HL-60 (cell line): ENCODE measurements at places on chromosomes 1 and 21.

DNA sequence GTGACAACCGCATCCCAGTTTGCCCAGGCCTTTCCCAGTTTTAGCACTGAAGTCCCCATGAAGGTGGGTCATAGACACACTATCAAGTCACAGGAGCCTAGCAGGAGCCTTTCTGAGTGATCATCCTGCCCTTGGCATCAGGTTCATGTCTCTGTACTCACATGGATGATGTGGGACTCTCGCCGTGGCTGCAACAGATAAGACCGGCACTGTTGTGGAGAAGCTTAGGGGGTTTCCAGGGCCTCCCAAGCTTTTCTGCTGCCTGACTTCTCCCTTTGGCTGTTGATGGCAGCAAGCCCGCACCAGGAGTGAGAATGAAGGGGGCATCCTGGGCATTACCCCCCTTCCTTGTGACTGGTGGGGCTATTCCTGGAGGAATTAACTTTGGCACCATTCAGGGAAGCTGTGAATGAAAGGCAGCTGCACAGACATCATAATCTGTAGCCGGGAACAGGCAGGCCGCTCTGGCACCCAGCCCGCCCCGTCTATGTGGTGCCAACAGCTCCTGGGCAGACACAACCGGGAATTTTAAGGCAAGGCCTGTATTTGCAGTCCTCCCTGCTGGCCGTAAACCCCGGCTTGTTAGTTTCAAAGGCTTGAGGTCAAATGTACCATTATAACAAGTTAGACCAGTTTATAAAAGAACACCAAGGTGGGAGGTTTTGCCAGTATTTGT is 148.6 kb downstream of the HUNK start:
- no peak for DNase-seq

DNA sequence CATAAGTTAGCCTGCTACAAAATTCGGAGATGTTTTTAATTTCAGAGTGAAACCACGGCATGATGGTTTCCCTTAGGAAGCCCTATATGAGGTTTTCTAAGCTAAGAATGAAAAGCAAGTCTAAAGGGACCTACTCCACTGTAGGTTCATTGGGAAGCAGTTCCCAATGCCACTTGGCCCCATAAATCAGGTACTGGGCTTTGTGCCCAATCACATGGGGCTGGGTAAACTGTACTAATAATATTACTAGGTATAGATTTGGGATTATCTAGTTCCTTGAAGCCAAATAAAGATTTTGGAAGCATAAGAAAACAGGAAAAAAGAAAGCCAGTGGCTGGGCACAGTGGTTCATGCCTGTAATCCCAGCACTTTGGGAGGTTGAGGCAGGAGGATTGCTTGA is 19.1 kb upstream of the ANGPTL7 start:
- DNase-seq, result no peak

DNA sequence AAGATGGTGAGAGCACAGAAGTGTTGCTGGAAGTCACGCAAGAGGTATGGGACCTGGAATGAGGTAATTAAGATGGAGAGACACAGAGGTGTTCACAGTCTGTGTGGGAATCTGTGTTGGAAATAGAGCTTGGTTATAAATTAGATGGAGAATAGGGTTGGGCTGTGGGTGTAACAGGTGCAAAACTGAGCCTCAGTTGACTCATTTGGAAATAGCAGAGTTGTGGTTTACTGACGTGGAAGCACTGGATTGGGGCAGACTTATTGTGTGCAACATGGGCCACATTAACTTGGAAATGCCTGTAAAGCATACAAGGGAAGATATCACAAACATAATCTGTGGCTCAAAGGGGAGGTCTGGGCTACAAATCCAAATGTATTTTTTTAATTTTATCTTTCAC is 13.0 kb downstream of the CAMSAP2 start:
- no peak for DNase-seq

DNA sequence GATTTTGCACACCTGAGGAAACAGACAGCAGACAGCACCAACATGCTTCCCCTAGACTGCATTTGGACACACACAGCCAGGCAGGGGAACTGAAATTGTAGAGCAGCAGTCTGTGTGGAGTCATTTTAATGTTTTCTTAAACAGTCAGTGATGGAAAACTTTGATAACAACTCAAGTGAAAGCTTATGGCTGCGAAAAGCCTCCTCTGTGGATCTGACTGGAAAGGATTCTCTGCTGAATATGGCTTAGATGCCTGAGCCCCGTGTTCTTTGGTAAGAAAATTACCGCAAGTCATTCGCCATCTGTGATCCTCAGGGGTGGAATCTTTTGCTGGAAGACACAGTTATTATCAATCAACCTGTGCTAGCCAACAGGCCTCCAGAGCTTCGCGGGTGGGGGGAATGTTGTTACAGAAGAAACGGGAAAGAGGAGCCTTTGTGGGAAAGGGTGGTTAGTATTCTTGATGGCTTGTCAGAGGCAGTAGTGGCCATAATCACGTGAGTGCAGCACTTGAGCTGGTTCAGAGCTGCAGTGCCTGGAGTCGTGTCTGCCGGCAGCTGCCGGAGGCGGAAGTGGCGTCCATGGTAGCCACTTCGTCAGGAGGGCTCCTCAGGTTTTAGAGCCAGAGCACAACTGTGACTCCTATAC is 204.7 kb downstream of the ST6GALNAC3 start:
- DNase-seq, result no peak

GRCh38 chr21:40636026-40636425 is 210.9 kb downstream of the DSCAM start:
- no peak for DNase-seq
